ENCODE measurements at places on chromosomes 5 and 9.

DNA sequence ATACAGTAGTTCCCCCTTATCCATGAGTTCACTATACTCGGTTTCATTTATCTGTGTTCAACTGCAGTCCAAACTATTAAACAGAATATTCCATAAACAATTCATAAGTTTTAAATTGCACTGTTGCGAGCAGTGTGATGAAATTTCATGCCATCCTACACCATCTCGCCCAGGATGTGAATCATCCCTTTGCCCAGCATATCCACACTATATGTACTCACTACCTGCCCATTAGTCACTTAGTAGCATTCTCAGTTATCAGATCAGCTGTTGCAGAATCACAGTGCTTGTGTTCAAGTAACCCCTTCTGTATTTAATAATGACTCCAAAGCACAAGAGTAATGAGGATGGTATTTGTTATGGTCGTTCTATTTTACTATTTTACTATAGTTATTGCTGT is 51.5 kb downstream of the SHOC1 start:
- DNase-seq: peak; percentile 6

DNA sequence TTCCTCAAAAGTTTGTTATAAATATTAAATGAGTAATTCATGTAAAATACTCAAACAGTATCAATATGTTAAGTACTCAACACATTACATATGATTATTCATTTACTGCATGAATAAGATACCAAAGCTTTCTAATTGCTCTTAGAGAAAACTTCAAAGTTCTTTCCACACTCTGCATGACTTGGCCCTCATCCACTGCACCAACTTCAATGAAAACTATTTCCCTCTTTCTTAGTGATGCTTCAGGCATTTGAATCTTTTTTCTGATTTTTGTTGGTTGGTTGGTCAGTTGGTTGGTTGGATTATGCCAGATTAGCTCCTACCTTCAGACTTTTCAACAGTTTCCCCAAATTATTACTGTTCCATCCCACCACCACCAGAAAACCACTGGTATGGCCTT is 314.7 kb upstream of the RGMB start:
- no peak for DNase-seq

DNA sequence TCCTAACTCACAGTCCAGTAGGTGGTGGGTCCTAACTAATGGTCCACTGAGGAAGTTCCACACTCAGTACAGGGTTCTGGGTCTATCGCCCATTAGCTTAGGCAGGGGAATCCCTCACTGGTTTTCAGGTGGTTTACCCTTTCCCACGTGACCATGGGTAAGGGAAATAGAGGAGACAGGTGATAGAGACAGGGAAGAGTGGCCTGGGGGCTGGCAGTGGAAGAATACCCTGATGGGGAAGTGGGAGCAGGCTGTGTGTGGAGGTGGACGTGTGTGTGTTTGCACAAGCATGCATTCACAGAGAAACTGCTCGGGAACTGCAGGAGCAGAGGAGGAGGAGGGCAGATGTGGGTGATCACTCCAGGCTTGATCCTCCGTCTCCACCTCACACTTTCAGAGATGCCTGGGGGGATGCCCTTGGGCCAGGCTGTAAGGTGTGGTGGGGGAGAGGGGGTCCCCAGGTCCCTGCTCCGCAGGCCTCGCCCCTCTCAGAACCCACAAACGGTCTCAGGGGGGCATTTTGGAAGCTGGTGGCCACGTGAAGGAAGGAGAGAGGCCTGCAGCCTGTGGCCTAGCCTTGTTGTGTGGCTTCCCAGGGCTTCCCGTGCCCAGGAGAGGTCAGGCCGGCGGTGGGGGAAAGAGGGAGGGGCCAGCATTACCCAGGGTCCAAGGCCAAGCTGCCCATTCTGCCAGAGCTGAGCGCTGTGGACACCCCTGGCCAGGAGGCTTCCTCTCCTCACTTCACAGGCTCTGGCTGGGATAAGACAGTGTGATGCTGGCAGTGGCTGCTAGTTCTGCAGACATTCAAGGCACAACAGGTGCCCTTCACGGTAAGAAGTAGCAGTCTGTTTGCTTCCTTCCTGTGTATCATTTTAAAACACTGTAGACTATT is 80.0 kb downstream of the OTULIN start:
- DNase-seq: no peak

DNA sequence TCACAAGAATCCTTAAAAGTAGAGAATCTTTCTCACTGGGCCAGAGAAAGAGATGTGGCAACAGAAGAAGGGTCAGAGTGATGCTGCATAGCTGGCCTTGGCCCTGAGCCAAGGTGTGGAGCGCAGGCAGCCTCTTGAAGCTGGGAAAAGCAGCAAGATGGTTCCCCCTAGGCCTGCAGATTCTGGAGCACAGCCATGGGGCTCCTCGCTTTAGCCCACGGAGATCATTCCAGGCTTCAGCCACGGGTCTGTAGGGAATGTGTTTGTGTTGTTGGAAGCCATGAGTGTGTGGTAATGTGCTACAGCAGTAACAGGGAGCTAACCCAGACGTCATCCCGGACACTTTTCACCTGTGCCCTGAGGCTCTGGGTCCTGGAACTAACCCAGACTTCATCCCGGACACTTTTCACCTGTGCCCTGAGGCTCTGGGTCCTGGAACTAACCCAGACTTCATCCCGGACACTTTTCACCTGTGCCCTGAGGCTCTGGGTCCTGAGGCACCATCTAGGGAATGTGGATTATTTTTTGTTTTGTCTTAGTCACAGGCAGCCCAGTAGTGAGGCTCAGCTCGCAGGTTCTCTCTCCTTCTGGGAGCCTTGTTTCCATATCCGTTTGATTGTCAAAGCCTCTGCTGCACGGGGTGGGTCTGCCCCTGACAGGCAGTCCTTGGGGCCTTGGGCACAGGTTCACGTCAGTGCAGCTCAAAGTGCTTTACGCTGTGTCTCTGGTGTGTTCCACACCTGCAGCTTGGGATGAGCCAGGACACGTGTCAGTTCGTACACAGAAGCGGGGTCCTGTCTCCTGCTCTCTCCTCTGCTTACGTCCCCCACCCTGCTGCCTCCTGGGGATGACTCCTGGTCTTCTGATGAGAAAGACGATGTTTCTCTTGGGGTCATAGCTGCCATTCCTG is 56.3 kb upstream of the EXOC3 start:
- DNase-seq: no peak

DNA sequence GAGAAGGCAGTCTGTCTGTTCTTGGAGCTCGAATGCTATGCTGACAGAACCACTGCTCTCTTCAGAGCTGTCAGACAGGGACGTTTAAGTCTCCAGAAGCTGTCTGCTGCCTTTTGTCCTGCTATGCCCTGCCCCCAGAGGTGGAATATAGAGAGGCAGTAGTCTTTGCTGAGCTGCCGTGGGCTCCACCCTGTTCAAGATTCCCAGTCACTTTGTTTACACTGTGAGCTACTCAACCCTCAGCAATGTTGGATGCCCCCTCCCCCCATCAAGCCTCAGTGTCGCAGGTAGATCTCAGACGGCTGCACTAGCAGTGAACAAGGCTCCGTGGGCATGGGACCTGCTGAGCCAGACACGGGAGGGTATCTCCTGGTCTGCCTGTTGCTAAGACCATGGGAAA is 344.2 kb downstream of the TMEM161B start:
- no peak for DNase-seq

- DNase-seq: no peak
Observed at GRCh38 chr5:103207011-103207410, 51.6 kb upstream of the MACIR start.

GRCh38 chr5:87390075-87390474 is 22.7 kb downstream of the CCNH start:
- DNase-seq: no peak

GRCh38 chr9:78101247-78101646 is 69.6 kb upstream of the GNAQ start:
- DNase-seq: no peak

DNA sequence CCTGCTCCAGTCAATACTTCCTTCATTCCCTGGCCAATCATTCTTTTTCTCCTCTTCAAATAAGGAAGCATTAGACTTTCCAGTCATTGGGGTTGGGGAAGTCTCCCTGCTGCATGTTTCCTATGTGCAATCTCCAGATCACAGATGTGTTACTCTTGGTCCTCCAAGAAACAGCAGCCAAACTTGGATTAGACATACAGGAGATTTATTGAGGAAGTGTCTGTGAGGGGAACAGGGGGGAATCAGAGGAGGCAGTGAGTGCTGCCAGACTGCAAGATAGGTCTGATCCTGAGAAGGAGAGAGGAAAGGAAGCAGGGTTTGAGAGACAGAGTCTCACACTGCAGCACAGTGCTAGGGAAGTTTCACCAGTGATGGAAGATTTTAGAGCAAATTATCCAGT is 40.6 kb upstream of the SLIT3 start:
- DNase-seq: no peak

- DNase-seq: peak; percentile 70
Observed at GRCh38 chr9:15873573-15874177, 320.8 kb downstream of the CCDC171 start.

GRCh38 chr5:40033411-40033810 is 608.6 kb upstream of the DAB2 start:
- no peak for DNase-seq

GRCh38 chr5:60886158-60886557 is 42.1 kb upstream of the ELOVL7 start:
- no peak for DNase-seq

- no peak for DNase-seq
Observed at GRCh38 chr9:121301881-121302286, 33.9 kb downstream of the GSN start.

- DNase-seq: no peak
Observed at GRCh38 chr5:61884252-61884855, 421.7 kb upstream of the KIF2A start.

DNA sequence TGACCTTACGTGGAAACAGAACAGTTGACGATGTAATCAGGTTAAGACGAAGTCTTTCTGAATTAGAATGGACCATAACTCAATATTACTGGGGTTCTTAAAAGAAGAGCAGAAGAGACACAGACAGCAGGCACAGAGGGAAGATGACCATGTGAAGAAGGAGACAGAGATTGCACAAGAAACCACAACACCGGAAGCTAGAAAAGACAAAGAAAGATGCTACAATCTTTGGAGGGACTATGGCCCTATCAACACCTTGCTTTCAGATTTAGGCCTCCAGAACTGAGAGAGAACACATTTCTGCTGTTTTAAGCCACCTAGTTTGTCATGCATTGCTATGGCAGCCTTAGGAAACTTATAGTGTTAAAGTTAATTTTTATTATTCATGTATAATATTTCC is 27.1 kb downstream of the CDH9 start:
- DNase-seq: no peak

GRCh38 chr5:166430491-166431319 is 1860.7 kb upstream of the WWC1 start:
- DNase-seq: no peak

GRCh38 chr9:135085830-135086546 is 1.5 kb upstream of the OLFM1 start:
- peak; percentile 56 for DNase-seq

GRCh38 chr9:33638391-33638915 is 114.4 kb downstream of the ANKRD18B start:
- no peak for DNase-seq

DNA sequence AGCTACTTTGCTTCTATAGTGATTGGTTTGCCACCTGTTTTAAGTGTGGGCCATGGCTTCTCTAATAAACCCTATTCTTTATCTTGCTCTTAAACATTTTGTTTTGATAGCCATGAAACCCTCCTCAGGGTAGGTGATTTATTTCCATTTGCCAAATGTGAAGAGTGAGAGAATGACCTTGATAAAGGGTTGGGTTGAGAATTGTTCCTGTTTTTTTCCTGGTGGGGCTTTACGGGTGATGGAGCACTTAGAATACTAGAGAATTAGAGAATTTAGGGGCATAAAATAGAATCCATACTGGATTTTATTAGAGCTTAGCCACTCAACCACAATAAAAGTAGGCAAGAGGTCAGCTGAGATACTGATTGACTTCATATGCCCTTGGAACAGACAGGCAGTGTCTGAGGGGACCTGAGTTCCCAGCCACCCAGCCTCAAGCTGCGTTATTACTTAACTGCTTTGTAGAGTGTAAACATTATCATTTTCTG is 68.9 kb downstream of the COMMD10 start:
- DNase-seq: no peak

GRCh38 chr5:170513856-170514525 is 10.2 kb downstream of the KCNIP1 start:
- DNase-seq: no peak

- DNase-seq: no peak
Observed at GRCh38 chr5:52869391-52869790, 81.7 kb downstream of the ITGA1 start.

GRCh38 chr9:87178302-87178701 is 231.0 kb upstream of the GAS1 start:
- DNase-seq: no peak

DNA sequence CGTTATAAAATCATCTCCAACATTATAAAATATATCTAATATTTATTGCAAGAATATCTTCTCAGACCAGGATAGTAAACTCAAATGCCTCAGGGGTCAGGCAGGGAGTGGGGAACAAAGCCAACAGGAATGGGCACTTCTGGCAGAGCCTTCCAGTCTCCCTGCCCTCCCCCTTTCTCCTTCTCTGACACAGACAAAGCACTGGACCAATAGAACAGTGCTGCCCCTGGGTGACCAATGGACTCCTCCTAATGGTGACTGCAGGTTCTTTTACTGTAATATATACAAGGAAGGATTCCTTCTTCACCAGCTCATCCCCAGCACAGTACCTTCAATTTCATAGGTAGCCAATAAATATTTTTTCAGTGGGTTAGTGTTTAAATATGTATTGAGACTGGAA is 31.1 kb upstream of the MAMDC2 start:
- DNase-seq: no peak

DNA sequence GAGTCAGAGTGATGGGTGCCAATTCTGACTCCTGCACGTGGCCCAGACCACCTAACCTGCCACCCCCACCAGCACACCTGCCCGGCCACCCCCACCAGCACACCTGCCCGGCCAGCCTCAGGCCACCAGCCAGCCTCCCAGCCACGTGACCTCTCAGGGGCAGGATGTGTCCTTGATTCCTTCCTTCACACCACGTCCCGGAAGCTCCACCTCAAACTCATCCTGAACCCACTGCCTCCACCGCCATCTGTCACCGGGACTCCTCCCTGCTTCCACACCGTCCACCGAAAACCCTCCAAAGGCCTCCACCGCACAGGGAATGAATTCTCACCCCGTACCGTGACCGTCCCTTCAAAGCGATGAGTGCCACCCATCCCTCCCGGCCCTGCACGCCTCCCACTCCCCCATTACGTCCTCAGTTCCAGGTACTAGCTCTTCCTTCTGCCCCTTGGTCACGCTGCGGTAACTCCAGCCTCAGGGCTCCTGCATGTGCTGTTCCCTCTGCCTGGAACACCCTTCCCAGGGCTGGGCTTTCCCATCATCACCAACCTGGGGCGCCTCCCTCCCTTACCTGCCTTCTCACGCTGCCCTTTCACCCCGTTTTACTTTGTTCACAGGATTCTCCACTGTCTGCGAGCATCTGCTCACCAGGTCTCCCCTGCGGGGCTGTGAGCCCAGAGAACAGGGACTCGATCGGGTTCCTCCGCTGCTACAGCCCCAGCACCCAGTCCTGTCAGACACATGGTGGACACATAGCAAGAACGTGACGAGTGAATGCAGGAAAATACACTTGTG is 82.9 kb downstream of the ADAMTS2 start:
- no peak for DNase-seq

DNA sequence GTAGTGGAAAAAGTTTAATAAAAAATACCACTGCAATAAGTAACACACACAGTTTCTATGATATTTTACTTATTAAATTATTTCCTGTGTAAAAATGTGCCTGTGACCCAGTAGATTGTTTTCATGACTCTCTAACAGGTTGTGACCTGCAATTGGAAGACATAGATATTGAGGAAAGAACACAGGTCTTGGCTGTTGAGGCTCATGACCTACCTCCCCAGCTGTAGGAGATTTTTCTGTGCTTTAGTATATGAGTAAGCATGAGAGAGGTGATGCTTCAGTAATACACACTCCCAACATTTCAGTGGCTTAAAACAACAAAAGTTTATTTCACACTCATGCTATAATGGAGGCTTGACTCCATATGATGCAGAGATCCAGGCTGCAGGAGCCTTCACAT is 47.3 kb upstream of the TNC start:
- no peak for DNase-seq

All from suppressor macrophage (primary cell).